ENCODE measurements at places on chromosomes 2 and 18.

DNA sequence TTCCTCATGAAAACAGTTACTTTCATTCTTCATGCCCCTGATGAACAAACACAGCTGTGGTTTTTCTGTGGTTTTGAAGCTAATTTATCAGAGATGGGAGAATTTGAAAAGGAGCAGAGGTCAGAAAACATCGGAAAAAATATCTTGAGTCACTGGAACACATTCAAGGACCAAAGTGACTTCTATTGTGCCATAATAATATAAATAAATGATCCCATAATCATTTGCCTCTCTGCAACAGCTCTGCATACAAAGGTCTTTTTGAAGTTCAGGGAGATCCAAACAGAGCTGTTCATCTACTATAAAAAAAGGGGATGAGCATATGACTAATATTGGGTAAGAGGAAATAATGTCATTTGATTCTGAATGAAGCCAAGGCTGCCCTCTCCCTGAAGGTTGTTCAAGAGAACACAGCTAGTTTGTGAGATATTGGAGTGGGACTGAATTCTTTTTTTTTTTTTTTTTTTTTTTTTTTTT, 201.3 kb upstream of the GALNT5 start:
- DNase-seq, result peak; percentile 10

GRCh38 chr2:207051385-207051965, 112.2 kb downstream of the CPO start:
- DNase-seq, result no peak

- DNase-seq, result peak; percentile 58
Observed at GRCh38 chr18:57806978-57807285, 3.8 kb upstream of the ATP8B1 start.

- no peak for DNase-seq
Observed at GRCh38 chr18:50869150-50869549, 9.8 kb upstream of the ME2 start.

DNA sequence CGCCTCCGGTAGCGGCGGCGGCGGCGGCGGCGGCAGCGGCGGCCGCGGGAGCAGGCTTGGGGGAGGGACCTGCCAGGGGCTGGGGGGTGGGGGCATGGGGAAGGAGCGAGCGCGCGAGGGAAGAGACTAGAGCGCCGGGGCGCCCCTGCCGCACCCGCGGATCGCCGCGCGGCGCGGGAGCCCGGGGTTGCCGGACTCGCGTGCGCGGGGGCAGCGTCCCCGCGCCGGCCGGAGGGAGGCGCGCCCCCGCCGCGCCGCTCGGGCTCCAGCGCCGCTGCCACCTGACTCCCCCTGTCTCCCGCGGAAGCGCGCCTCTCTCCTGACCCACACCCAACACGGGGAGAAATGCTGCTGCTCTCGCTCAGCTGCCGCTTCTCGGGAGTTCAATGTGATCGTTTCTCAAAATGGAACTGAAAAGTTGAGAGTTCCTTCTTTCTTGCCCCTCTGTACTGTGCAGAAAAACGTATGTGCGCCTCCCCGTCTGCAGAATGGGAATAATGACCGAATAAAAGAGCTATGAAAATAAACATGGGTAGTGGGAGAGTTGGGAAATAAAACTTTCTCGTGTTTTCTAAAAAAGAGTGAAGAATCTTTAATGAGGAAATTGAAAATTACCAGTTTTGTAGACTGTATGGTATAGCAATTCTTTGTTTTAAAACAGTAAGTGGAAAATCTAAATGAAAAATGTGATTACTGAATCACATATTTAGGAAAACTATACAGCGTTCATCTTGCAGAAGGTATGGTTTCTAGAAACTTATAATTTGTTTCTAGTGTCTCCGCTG, 455 bp upstream of the TLK1 start:
- DNase-seq, result no peak

GRCh38 chr2:6952101-6952500, 34.9 kb downstream of the RNF144A start:
- DNase-seq, result no peak

DNA sequence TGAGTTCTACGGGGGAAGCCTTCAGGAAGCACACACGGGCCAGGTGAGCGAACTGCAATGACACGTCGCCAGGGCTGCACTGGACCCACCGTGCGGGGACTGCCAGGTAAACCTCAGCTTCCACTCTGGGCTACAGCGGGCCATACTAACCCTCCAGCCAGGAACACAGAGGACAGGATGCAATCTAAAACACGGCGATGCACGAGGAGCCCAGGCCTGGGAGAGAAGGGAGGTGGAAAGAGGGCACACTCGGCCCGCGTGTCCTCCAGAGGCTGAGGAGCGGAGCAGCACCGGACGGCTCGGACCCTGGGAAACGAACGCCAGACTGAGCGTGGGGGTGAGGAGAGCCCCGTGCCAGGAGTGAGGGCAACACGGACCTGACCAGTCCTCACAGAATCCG, 69.3 kb downstream of the HDAC4 start:
- DNase-seq, result no peak

DNA sequence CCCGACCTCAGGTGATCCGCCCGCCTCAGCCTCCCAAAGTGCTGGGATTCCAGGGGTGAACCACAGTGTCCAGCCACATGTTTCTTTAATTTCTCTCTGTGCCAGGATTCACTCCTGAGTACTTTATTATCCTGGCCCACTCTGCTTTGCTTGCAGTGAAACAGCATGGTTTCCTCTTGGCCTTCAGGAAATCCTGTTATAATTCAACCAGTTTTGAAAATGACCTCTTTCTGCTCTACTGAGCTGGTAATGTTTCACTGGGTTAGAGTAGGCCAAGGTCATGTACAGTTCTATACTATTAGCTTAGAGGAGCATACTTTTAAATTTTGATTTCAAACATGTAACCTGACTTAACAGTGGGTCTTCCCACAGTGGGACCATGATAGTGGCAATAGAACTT, 90.6 kb upstream of the PELI1 start:
- no peak for DNase-seq

DNA sequence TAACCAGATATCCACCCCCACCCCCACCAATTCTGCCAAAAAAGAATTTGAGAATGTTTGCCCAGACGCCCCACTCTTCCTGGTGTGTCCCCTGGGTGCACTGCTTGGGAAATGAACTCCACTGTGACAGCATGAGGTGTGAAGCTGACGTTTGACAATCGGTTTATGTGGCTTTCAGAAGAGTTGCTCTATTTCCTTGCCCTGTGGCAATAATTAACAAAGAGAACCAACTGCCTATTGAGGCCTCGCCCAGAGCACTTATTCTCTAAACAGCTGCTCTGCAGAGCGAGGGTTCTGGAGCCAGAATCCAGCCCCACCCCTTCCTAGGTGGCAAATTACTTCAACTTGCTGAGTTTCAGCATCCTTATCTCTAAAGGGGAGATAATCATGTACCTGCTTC, 115.8 kb upstream of the SIX3 start:
- no peak for DNase-seq

DNA sequence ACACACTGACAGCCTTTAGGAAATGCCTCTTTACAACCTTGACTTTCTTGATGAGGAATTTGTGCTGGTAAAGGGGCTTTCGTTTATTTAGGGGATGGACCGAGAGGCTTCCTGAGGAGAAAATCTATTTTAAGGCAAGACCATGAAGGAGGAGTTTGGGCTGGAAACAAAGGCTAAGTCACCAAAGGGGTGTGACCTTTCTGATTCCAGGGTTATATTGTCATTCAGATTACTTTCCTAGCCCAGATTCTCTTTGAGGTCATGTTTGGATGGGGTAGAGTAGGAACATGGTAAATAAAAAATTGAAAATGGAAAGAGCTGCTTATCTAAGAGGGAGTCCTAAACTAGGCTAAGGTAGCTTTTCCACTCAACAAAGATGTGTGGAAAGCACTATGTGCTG, 77.1 kb upstream of the UGP2 start:
- DNase-seq, result no peak
